ENCODE measurements at places on chromosomes 3 and 15.
A peak's percentile ranks its signal among the peaks of the same experiment; 100 is the strongest.

GRCh38 chr15:101545548-101546505 lies 56.3 kb upstream of the PCSK6 start:
- no peak for DNase-seq

- DNase-seq, result no peak
These were observed 55.4 kb upstream of the ARHGEF3 start for GRCh38 chr3:56857178-56857577.

- DNase-seq, result peak; percentile 69
These were observed 17.2 kb upstream of the GNB5 start for GRCh38 chr15:52208306-52208946.

DNA sequence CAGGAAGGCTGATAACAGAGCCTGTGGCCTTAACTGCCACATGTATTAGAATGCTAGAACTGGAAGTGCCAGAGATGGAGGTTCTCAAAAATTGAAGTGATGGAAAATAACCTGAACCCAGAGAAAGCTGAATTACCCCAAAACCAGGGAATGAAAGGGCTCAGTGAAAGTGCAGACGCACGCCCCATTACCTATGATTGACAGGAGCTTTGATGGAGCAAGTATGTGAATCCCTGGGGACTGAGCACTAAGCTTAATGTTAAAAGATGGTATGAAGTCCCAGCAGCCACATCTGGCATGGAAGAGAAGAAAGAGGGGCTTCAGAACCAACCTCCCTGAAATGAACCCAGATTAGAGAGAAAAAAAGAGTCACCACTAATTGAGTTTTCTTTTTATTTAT lies 118.4 kb upstream of the FHIT start:
- DNase-seq, result no peak

DNA sequence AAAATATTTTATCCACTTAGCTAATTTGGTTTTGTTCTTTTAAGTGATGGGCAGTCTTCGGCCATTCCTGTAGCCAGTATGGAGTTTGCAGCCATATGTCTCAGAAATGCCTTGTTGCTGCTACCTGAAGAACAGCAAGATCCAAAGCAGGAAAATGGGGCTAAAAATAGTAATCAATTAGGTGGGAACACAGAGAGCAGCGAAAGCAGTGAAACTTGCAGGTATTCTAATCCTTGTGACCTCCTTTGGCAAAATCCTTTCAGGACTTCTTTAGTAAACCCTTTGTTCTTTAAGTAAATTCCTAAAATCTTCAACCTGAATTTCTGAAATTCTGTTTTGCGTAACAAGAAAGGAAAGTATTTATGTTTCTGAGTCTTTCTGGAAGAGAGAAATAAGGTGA lies 49.8 kb downstream of the CNOT10 start:
- no peak for DNase-seq

DNA sequence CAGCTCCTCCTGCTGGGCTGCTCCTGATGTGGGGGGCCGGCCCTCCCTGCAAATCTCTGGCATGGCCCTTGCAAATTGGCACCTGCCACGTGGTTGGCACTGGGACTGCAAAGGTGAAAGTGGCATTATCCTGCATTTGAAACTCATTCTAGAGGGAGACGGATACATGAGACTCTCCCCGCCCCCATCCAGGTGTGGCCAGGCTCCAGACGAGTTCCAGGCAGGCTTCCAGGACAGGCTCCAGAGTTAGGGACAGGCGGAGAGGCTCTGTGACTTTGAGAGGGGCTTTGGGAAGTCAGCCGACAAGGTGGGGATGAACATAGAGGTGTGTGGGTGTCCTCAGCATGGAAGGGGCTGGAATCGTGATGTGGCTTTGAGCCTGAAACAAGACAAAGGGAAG lies 178.5 kb downstream of the APBA2 start:
- DNase-seq, result no peak

GRCh38 chr15:100123611-100124010 lies 218.2 kb downstream of the ADAMTS17 start:
- no peak for DNase-seq

GRCh38 chr15:69857250-69857649 lies 240.5 kb downstream of the TLE3 start:
- no peak for DNase-seq

DNA sequence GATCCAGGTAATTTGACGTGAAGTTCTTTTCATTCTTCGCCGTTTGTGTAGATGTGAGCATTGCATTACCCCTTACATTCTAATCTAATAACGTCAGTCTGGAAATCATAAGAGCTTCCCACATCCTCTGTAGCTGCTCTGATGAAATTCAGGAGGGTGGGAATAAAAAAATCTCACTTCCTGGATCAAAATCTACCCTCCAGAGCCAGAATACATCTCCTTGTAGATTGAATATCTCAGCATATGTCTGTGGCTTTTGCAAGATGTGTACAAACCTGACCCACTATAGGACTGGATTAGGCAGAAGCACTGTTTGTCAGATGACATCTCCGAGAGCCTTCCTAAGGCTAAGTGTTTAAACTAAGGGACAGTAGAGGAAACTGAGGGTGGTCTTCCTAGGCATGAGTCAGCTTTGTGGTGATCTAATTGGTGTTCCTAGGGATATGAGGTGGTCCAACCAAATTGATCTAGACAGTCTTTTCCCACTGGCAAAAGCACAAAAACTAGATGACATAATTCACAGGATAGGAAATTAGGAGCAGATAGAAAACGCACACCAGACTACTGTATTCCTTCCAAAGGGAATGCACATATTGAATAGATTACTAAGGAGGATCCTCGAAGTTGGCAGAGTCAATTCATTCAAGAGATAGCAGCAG lies 216.3 kb upstream of the LRTM1 start:
- DNase-seq, result no peak

DNA sequence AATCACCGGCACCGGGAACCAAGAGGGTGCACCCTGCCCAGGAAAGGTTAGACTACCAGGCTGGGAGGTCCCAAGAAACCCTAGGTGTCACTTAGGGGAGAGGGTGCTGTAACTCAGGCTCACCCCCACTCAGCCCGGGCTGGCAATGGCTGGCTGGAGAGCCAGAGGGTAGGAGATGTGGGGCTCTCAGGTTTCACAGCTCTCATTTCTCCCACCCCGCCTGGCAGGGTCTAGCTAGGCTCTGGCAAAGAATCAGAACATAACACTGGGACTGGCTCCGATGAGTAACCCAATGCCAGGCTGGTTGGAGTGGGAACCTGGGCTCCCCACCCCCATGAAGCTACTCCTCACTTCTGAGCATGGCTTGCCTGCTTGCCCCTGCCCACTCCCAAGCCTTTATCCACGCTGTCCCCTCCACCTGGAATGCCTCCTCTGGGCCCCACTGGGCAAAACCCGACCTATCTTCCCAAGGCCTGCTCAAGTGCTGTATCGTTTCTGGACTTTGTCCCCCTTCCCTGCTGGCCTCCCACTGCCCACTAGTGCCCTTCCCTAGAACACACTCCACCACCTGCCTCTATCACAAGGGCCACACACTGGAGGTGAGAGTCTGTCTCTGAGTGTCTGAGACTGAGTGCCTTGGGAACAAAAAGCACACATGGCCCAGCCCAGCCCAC lies 2.0 kb downstream of the CIB2 start:
- no peak for DNase-seq

- DNase-seq, result peak; percentile 74
These were observed 34.2 kb upstream of the GALNT15 start for GRCh38 chr3:16140116-16140893.

- DNase-seq, result peak; percentile 36
These were observed 115.2 kb downstream of the ASB7 start for GRCh38 chr15:100717596-100717995.

- DNase-seq, result peak; percentile 96
These were observed 101.2 kb downstream of the SMAD6 start for GRCh38 chr15:66803182-66803729.

GRCh38 chr3:480070-480469 lies 283.5 kb downstream of the CHL1 start:
- no peak for DNase-seq

DNA sequence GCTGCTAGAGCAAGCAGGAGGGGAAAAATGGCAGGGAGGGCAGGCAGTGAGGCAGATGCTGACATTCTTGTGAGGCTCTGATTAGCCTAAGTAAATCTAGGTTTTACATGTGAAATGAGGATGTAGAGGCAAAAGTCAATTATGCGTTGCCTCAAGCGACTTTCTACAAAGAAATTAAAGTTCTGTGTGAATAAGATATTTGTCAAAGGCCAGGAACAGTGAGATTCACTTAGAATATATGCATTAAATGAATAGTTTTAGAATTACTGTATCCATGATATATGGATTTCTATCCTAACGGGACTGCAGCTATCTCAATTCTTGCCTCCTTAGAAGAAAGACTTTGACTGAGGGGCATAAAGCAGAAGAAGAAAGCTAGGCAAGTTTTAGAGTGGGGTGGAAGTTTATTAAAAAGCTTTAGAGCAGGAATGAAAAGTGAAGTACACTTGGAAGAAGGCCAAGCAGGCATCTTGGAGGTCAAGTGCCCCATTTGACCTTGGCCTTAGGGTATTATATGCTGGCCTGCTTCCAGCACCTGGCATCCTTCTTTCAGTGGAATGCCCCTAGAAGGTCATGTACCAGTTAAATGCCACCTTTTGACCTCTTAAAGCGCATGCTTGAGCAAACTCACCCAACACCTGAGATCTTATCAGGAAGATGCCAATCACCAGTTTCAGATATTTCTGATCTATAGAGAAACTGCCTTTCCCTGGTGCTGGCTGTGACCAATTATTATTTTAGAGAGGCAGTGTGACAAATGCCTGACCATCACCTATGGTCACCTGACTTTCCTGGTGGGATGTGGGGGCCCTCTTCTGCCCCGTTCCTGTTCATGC lies 38.2 kb downstream of the OSTN start:
- DNase-seq, result no peak

DNA sequence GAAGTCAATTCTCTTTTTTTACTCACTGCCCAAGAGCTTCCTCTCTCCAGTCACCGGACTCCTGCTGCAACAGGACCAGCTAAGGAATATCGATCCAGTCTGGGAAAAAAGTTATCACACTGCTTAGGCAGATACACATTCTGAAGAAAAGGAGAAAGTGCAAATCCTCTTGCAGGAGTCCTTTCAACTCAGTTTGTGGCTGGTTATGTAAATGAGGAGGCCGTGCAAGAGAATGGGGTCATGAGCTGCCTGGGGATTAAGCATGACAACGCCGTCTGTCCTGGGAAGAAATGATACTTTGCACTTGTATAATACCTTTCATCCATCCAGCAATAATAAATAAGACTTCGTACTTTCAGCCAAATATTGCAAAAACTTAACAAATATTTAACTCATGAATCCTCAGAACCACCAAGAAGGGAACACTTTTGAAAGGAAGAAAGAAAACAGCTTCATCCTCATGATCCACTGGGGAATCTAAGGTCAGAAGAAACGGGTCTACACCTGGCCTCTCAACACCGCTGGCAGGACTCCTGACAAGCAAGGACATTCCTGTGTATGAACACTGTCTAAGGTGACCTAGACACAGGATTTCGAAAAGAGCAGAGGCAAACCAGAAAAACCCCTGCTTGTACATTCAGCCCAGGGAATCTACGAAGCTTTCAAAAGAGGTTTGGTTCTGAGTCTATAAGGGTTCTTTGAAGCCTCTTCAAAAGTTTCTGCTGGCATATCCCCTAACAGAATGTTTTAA lies 13.1 kb upstream of the WWTR1 start:
- DNase-seq, result no peak

- no peak for DNase-seq
These were observed 71.5 kb upstream of the GALNT15 start for GRCh38 chr3:16102905-16103364.

- DNase-seq, result no peak
These were observed 1.5 kb upstream of the P2RY12 start for GRCh38 chr3:151386056-151386455.

- no peak for DNase-seq
These were observed 27.4 kb upstream of the PLSCR2 start for GRCh38 chr3:146496726-146497125.

GRCh38 chr15:58988006-58988785 lies 733 bp downstream of the RNF111 start:
- peak; percentile 61 for DNase-seq
